ENCODE measurements at places on chromosomes 11 and 22. TPM values are rescaled to one million over a fixed set of nuclear protein-coding genes. Genes with fewer than 3 reads are reported as not detected.
A peak's percentile ranks its signal among the peaks of the same experiment; 100 is the strongest.

DNA sequence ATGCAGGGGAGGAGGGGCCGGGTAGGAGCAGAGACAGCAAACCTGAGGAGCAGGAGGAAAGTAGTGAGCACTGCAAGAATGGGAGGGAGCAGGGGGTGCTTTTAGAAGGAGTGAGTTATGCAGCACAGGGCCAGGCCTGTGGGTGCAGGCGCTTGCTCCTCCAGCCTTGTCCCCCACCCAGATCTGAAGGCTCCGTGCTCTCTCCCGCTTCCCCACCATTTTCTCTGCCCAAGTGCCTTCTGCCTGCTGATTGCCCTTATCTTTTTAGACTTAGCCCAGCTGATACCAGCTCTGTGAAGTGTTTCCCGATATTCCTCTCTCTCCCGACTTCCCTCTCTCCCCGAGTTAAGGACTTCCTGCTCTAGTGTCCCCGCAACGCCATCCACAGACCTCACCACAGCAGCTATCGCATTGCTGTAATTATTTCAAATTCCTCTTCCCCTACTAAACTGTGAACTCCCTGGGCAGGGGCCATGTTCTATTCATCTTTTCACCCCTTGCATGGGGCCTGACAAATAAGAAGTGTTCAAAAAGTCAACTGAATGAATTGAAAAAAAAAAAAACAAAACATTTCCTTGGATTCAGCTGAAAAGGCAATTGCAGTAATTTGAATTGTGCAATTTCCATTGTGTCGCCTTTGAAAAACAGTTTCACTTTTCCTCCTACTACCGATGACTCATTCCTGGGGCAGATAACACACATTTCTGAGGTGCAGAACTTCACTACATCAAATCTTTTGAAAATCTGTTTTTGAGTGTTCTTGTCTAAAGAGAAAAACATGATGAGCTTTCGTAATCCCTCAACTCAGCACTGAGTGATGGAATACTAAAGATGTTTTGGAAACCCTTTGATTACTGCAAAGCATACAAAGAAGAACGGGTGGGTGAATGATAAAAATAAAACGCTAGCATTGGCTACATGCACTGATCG, 69.7 kb upstream of the BMAL1 start:
- peak; percentile 28 for DNase-seq

FAM181B gene
- total RNA-seq, result not detected

DNA sequence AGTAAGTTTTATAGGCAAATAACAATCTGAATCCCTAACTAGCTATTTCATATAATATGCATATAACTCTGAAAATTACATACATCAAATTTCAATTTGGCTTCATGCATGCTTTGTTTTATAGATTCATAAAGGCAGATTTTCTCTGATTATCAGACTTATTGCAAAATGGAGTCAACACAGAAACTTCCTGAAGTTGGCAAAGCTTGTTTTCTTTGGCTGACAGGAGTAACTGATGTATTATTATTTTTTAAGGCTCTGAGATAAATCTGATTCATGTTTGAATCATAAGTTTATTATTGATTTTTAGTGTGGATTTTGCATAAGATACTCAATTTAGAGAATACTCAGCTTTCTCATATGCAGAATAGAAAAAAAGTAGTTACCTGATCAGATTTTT, 356.3 kb upstream of the CCDC90B start:
- no peak for DNase-seq

GRCh38 chr11:106727256-106727655, 291.0 kb downstream of the GUCY1A2 start:
- no peak for DNase-seq

DNA sequence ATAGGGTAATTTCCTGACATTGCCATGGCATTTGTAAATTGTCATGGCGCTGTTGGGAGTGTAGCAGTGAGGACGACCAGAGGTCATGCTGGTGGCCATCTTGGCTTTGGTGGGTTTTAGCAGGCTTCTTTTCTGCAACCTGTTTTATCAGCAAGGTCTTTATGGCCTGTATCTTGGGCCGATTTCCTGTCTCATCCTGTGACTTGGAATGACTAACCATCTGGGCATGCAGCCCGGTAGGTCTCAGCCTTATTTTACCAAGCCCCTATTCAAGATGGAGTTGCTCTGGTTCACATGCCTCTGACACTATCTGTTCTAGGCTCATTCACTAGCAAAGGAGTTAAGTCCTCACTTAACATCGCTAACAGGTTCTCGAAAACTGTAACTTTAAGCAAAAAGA, 1374.2 kb downstream of the FAM181B start:
- DNase-seq, result no peak

GRCh38 chr11:28808771-28809170, 700.6 kb downstream of the METTL15 start:
- no peak for DNase-seq

DNA sequence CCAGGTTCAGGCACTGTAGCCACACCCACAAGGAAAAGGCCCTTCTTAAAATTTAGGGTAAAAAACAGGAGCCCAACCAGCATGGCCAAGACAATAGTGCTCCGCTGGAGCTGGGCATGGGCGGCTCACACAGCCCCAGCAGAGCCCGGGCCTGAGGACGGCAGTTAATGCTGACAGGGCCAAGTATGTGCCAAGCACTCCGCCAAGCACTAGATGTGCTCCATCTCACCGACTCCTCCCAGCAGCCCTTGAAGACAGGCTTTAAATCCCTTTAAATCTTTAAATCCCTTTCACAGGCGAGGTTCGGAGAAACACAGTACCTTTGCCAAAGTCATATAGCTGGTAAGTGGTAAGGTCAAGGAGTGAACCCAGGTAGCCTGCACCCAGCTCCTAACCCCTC, 4.8 kb downstream of the ARFGAP2 start:
- DNase-seq, result no peak

DNA sequence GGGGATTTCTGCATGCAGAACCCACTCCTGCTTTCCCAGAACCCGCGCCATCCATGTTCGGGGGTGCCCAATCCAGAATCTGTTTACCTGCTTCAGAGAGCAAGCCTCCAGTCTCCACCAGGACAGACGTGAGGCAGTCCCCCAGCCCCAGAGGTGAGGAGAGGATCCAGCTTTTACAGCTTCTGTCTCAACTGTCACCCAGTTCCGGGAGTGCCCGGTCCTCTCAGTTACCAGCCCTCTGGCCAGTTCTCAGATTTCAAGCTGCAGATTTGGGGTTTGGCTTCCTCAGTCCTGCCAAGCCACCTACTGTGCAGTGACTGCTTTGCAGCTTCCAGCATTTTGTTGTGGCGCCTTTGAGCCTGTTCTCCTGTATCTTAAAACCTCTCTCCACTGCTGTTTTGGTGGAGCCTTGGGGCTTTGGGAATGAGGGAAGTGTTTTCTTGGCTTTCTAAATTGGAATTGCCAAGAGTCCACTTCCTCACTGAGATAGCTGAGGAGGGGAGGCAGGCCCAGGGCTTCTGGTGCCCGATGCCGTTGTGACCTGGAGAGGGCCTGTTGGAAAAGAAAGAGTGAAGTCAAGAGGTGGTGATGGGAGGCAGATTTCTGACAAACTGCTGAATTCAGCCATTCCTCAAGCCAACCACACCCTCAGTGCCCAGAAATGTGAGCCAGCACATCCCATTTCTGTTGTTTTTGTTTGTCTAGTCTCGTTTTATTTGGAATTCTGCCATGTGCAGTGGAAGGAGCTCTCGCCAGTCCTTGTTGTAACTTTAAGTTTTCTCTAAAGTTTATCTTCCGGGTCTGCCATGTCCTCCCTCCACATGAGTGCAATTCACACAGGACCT, 513.4 kb downstream of the TBC1D22A start:
- DNase-seq, result no peak

DNA sequence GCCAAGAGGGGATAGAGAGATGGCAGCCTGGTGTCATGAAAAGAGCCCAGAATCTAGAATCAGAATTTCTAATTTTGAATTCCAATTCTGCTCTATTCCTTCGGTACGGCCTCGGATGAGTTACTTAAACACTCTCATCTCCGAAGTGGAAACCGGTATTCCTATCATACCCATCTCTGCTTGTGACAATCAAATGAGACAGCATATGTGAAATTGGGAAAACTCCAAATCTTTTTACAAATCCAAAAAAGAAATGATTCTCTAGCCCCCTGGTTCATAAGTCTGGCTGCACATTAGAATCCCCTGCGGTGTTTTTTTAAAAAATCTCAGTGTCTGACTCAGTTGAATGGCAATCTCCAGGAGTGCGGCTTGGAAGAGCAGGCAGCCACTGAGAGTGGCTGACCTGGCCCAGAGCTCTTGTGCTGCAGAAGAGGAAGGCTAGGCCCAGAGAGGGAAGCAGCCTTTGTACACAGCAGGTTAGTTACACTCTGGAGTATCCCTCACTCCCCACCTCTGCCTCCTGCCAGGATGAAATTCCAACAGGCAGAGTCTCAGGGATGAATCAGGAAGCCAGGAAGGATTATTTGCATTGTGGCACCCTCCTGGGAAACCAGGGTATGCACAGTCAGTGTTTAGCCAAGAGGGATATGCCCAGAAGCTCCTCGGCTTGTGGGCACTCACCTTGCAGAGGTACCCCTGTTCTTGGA, 93.6 kb upstream of the ISX start:
- no peak for DNase-seq

SCGB1D2 gene
- total RNA-seq, result not detected

- DNase-seq, result no peak
Measured at GRCh38 chr11:116650052-116650451, 122.7 kb downstream of the BUD13 start.

DNA sequence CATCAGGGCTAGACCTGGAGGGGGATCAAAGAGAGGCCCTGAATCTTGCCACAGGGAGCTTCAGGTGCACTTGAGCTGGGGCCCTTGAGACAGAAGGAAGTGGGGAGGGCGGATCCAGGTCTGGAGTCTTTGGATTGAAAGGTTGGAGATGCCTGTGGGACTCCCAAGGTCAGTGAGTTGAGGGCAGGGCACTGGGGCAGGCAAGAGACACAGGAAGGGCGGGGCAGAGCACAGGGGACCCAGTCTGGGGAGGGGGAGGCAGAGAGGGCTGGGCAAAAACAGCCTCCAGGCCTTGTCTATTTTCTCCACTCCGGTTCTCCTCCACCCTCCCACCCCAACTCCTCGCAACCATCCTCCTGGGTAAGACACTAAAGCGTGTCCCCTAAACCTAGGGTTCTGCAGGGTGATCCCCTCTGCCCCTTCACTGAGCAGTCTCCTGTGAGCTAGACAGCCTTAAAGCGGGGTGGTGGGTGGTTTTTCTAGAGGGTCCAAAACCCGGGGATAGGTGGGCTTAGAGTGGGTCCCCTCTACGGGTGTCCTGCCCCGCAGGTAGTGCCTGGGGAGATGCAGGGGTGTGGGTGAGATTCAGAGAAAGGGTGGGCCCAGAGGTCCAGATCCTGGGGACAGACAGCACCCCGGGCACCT, 38.6 kb upstream of the CELSR1 start:
- peak; percentile 11 for DNase-seq

DNA sequence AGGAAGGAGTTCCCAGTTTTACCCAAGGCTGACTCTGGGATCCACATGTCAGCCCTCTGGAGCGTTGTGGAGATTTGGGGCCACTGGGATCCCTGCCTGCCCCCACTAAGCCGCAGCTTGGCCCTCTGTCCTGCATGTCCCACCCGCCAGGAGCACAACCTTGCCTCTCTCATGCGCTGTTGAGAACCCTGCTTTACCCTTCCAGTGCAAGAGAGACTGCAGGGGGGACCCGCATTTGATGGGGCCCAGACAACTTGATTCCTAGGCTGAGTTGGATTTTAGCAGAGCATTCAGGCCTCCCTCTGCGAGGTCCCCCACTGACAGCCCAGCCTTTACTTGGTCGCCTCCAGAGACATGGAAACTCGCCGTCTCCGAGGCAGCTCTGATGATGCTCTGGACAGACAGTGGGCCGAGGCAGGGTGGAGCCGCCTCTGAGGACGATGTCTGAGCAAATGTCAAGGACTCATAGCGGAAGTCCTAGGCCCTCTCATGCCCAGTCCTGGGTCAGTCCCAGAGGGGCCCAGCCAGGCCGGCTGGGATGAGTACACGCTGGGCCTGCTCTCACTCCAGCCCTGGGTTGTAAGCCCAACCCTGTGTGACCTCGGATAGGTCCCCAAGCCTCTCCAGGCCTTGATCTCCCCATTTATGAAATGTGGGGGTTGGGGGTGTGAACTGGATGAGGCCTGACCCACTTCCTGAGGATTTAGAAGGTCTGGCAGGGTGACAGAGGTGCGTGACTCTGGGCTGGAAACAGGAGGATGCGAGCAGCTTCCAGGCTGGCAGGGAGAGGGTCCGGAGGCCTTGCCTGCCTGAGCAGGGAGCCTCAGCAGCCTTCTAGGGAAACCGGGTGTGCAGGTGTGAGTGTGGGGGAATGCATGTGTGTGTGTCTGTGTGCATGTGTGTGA, 630 bp downstream of the CD5 start:
- DNase-seq, result peak; percentile 49

- no peak for DNase-seq
Measured at GRCh38 chr22:36419912-36420882, 32.4 kb upstream of the MYH9 start.

WNT7B gene
- total RNA-seq, result not detected

DNA sequence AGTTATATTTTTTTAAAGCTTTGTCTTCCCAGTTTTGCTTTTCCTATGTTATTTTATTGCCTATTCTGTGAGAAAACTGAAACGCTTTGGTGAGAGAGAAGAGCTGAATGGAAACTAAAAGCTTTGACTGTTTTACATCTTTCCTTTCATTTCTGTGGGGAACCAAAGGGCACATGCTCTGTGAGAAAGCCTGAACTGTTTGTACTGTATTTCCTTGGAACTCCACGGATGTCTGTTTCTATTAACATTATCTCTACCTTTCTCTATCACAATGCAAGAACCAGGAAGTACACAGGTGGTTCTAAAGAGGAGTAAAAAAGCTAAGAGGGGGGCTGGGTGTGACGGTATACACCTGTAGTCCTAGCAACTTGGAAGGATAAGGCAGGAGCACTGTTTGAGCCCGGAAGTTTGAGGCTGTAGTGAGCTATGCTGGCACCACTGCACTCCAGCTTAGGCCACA, 43.8 kb downstream of the CELF1 start:
- DNase-seq, result peak; percentile 16

TMEM191C gene
- 1.1 TPM for total RNA-seq

- no peak for DNase-seq
Measured at GRCh38 chr11:103961010-103961409, 75.4 kb upstream of the DDI1 start.

DNA sequence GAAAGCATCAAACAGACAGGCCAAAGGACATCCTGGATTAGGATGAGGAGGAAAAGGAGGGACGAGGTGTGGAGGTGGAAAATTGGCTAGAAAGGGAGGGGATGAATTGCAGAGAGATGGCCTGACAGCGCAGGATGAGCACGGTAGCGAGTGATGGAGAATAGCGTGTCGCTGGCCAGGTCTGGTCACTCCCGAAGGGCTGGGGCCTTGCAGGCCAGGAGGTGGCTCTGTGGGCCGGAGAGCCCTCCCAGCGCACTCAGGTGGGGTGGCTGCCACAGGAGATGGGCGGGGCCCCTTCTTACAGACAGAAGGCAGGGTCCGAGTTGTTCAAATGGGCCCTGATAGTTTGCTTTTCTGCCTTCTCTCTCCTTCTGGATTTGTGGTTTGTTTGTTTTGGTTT, 37.1 kb upstream of the THY1 start:
- DNase-seq, result no peak

All from activated CD4-positive, alpha-beta T cell treated with anti-CD3 and anti-CD28 coated beads for 36 hours (primary cell).